Kasumi-1 (cell line): ENCODE measurements at places on chromosomes 5 and 9.
A peak's percentile ranks its signal among the peaks of the same experiment; 100 is the strongest.

- DNase-seq = no peak
Observed at GRCh38 chr5:133714161-133714915, 102.0 kb upstream of the FSTL4 start.

GRCh38 chr5:12272389-12272788 is 368.1 kb upstream of the CTNND2 start:
- no peak for DNase-seq

DNA sequence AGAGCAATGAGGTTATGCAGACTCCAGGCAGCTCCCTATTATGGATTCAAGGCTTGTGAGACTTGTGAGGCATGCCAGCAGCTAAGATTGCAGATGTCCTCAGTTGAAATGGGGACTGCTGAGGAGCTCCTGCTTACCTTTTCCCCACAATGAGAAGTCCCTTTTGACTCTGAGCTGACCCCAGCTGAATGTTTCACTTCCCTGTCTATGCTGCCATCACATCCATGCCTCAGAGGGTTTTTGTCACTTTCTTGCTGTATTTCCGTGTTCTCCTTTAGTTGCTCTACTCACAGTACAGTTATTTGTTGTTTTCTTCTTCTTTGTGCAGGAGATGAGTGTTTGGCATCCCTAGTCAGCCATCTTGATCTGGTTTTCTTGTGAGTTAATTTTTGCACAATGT is 18.8 kb upstream of the OR2S2 start:
- no peak for DNase-seq

DNA sequence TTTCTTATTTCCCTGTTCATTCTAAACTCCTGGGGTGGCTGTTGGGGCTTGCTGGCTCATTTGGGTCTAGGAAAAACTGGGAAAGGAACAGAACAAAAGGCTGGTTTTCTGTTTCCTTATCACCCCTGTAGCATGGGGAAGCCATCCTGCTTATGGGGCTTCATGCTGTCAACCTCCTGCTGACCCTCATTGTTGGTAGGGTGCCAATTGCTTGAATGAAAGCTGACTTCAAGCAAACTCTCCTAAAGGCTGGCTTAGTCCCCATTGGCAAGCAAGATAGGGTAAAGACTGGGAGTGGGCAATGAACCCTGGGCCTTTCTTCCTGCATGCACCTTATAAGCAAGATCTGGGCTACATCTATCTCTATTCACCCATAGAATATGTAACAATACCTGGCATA is 511.6 kb downstream of the DMAC1 start:
- no peak for DNase-seq

DNA sequence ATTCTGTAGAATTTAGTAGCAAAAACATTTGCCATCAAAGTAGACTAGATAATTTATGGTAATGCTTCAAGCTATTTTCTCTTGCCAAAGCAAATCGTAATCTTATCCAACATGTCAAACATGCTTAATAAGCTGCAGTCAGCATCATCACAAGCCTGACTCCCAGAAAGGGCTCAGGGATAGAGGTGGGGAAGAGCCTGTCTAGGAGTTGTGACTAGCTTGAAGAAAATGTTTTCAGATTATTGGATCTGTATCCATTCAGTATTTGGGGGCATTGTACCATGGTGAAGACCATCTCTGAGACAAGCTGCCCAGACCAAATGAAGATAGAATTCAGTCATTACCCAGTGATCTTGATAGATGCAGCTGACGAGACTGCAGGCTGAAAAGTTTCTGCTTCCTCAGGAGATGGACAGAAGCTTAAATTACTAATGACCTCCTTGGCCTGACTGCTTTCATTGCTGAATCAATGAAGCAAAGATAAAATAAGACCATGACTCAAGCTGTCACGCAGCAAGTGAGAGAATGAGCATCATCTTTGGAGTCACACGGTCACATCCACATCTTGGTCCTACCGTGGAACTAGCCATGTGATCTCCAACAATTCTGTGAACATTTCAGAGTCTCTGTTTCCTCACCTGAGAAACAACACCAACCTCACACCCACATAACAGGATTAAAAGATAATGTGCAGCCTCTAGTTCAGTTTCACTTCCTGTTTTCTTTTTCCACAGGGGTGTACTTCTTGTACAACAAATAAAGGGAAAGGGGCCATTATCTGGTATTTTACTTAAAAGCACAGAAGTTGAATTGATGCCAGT is 9.4 kb downstream of the ERAP2 start:
- peak; percentile 13 for DNase-seq

DNA sequence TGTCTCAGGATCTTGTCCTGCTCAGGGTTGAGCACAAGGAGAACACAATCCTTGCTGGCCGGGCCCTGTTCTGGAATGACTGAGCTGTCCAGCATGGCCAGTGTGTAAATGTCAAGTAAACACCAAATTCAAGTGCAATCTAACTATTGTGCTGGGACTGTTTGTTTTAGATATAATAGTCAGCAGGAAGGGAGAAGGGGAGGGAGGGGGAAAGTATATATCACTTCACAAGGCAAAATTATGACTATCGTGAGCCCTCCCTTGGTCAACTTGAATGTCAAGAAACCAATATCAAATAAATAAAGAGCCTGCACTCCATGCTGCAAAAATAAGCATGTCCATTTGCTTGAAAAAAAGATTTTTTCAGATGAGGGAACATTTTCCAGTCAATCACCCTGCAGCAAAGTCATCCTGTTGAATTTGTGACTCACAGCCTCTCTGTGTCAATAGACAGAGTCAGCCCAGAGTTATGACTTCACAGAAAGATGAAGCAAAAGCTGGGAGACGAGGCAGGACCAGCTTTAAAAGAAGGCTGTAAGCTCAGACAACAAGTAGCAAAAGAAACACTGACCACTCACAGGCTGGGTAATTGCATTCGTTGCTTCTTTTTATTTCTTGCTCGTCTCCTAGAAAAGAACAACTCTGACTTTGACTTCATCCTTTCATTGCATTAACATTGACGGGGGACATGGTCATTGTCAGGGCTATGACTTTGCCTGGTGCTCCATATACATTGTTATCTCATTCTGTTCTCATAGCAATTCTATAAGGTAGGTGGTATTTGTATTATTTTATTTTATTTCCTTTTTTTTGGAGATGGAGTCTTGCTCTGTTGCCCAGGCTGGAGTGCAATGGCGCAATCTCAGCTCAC is 15.3 kb upstream of the KLF4 start:
- no peak for DNase-seq

GRCh38 chr9:127527560-127528268 is 76.4 kb downstream of the LRSAM1 start:
- DNase-seq = no peak

DNA sequence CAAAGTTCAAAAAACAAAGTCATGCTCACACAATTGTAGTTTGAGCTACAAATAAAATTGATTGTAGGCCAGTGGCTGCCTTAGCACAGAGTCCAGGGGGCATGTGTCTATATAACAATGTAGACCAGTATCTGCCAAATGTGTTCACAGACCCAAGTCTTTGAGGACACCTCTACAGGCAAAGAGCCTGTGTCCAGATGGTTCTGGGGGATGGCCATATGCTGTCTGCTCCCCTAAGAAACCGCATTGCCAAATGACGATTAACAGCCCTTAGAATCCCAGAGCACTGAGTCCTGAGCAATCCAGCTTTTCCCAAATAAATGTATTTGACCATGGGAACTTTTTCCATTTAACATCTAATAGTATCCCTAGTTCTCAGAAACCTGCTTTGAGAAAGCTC is 169.6 kb downstream of the ADCY2 start:
- DNase-seq = no peak

- no peak for DNase-seq
Observed at GRCh38 chr5:36277521-36278176, 24.1 kb downstream of the RANBP3L start.

GRCh38 chr5:67115246-67115645 is 81.4 kb downstream of the CD180 start:
- no peak for DNase-seq

- DNase-seq = peak; percentile 87
Observed at GRCh38 chr5:163916376-163916775, 411.0 kb downstream of the MAT2B start.

GRCh38 chr5:43540746-43541145 is 16.1 kb downstream of the PAIP1 start:
- no peak for DNase-seq

- DNase-seq = no peak
Observed at GRCh38 chr5:36523926-36524325, 82.5 kb upstream of the SLC1A3 start.

- no peak for DNase-seq
Observed at GRCh38 chr5:147788023-147788422, 5.5 kb upstream of the JAKMIP2 start.

DNA sequence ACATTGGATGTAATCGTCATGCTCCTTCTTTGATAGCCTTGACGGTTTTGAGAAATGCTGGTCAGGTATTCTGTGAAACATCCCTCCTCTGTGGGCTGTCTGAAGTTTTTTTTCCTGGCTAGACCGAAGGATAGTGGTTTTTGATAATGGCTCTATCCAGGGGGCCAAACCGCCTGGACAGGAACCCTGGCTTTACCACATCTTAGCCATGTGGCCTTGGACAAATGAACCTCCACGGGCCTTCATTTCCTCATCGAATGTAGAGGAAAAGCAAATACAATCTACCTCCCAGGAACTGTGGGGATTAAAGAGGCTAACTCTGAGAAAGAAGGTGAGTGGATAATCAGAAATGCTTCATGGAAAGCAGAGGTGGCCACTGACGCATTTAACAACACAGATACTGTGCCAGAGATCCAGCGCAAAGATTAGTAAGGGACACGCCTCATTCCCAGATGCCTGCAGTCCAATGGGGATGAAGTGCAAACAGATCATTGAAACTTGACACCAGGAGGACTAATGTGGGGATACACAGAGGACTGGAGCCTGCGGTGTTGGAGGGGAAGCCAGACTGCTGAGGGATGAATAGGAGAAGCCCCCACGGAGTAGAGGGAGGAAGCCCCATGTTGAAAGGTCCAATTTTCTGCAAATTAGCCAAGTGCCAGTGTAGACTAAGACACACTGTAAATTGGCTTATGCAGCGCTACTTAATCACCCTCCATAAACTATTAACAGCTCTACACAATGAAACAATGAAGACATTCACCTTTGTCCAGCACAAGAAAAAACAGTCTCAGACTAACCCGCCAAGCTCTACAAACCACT is 41.6 kb downstream of the MYO10 start:
- DNase-seq = no peak

GRCh38 chr5:122967625-122968024 is 68.9 kb downstream of the PPIC start:
- DNase-seq = no peak

GRCh38 chr5:33223563-33224284 is 217.0 kb upstream of the TARS1 start:
- DNase-seq = no peak

GRCh38 chr5:55853041-55853670 is 2.0 kb downstream of the IL31RA start:
- DNase-seq = no peak

- no peak for DNase-seq
Observed at GRCh38 chr5:144335561-144335960, 164.9 kb downstream of the KCTD16 start.

DNA sequence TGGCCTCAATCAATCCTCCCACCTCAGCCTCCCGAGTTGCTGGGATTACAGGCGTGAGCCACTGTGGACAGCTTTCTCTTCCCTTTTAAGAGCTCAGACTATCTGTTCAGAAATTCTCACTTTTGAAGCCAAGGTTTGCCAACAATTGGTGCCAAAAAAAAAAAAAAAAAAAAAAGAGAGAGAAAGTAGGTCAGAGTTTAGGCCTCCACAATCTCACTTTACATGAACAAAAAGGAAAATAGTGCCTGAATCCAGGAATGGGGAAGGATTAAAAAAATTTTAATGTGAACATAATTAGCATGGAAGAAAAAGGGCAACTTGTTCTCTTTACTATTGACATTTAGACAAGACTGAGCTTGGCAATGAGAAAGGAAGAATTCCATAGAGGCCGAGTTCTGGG is 94.1 kb downstream of the NSG2 start:
- DNase-seq = no peak

- no peak for DNase-seq
Observed at GRCh38 chr5:109911731-109912130, 222.0 kb downstream of the MAN2A1 start.
